Stomach (tissue), 19 donors: ENCODE measurements at places on chromosomes 13 and 19.

DNA sequence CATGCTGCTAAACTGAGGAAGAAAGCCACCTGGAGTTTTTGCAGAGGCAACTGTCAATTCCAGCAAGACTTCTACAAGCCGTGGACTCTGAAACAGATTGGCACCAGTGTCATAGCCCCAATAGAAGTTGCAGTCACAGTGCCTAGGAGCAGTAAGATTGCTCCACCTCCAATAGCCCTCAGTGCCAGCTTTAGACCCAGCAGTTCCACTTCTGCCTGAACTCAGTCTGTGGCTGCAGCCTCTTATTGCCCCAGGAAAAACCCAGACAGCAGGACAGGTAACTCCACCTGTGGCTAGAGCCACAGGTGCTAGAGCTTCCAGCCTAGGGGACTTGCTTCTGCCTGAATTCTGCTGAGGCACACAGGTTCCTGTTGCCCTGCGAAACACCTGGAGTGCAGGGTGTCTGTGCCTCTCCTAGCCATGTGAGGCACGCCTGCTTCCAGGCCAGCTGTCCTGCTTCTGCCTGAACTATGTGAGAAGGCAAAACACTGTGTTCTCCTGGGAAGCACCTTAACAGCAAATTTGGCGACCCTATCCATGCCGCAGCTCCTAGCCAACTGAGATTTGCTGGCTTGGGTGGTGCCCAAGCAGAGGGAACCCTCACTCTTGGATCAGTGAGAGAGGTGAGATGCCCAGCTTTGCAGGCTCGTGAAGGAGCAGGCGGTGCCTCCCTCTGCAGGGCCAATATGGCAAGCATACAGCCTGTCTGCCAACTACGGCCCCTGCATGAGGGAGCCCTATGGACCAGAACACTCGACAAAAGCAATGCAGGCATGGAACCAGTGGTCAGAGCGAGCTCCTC lies 607.6 kb downstream of the PCDH17 start:
- DNase-seq: no peak

DNA sequence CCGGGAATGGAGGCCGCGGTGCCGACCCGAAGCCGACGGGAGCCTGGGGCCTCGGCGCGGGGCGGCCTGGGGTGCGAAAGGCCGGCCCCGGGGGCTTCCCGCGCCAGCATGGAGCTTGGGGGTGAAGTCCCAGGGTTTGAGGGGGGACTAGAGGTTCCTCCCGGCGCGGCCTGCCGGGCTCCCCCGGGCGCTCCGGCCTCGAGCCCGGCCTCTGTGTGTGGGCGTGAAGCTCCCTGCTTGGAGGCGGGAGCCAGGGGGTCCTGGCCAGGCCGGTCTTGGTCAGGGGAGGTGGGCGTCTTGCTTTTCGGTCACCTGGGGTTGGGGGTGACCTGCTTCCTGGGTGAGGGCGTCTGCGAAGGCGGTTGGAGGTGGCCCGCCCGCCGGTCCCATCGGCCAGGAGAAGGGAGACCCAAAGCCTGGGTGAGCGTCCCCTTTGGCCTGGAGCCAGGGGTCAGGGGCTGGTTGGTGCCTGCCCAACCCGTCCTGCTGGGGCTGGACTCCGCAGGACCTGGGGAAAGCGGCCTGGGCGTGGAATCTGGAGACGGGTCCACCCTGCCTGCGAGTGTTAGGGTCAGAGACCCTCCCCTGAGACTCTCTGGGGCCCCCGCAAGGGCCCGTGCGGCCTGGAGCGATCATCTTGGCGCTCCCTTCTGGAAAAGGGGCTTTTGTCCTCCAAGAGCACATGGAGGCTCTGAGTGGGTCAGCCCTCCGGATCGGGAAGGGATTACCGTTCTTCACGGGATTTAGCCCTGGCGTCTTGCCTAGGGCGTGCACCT lies 535 bp downstream of the BSG start:
- DNase-seq: peak; percentile 83

- peak; percentile 93 for DNase-seq
Measured at GRCh38 chr19:37172368-37173366, at the start of gene ZNF585A. ZNF585A (minus strand) TSS chr19:37172695; CDS start chr19:37169910, 2,785 bp downstream.

DNA sequence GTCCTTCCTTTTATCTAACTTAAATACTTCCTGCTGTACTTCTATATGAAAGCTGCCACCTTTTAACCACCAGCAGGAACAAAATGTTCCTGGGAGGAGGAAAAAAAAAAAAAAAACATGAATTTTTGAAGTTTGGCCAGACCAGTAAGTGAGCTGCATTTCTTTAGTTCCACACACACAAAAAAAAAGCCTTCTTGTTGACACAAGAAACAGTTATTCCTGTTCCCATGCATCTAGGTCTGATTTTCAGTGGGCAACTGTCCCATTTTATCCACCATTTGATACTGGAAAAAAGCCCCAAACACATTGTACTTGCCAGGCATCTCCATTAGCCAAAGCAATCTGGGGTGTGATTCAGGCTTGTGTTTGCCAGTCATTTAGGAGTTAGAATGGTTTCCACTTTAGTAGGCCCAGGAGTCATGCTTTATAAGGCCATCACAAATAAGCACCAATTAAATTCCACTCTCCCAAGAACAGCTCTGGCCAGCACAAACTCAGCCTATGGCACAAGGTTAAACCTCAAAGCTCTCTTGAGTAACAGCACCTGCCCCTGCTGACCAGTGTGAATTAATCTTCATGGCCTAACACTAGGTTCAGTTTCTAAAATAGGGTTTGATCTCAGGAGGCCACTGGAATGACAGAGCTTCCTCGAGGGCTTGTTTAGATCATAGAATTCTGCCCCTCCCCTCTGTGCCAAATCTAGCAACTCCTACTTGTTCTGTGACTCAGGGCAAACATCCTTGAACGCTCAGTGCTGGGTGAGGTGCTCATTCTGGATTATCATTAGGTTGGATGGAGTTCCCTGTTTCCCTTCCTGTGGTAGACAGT lies 67.1 kb downstream of the NUFIP1 start:
- peak; percentile 64 for DNase-seq

GRCh38 chr13:112783978-112784371 lies 94.1 kb downstream of the ATP11A start:
- DNase-seq: peak; percentile 16

GRCh38 chr13:68923995-68924394 lies 1183.6 kb upstream of the ATXN8OS start:
- DNase-seq: no peak

- no peak for DNase-seq
Measured at GRCh38 chr13:99505814-99506269, 4.6 kb downstream of the TM9SF2 start.

DNA sequence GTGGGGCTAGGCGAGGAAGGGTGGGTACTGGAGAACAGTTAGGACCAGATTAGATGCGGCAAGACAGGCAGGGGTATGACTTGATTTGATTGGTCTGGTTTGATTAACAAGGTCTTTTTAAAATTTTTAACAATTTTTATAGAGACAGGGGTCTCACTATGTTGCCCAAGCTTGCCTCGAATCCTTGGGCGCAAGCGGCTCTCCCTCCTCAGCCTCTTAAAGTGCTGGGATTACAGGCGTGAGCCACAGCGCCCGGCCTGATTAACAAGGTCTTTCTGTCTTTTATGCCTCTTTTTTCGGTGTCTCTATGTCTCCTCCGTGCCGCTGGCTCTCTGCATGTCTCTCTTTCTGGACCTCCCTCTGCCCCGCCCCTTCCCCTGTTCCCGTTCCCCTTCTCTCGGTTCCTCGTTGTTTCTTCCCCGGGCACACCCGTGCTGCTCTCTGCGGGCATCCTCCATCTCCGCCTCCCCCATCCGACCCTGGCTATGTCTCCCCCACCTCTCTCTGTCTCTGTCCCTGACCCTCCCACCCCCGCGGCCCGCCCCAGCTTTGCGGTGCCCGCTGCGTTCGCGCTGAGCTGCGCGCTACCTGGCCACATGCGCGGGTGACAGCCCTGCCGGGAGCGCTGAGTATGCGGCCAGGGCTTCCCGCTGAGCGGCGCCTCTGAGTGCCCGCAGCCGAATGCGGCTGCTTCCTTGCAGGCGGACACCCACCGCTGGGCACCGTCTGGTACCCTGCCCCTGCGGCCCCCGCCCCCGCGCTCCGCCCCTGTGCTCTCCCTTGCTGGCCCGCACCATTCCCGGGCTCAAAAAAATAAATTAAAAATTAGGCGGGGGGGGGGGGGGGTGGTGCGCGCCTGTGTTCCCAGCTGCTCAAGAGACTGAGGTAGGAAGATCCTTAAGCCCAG lies 8.1 kb upstream of the SDHAF1 start:
- DNase-seq: no peak

DNA sequence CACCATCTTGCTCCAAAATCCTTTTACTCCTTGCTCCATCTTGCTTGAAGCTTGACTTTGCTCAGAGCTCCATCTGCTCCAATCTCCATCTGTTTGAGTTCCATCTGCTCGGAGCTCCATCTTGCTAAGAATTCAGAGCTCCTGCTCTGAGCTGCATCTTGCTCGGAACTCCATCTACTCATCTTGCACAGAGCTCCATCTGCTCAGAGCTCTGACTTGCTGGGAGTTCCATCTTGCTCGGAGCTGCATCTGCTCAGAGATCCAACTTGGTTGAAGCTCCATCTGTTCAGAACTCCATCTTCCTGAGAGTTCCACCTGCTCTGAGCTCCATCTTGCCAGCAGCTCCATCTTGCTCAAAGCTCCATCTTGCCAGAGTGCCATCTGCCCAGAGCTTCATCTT lies 80.6 kb upstream of the ZNF98 start:
- no peak for DNase-seq

- no peak for DNase-seq
Measured at GRCh38 chr19:29845574-29846176, 33.9 kb downstream of the CCNE1 start.

DNA sequence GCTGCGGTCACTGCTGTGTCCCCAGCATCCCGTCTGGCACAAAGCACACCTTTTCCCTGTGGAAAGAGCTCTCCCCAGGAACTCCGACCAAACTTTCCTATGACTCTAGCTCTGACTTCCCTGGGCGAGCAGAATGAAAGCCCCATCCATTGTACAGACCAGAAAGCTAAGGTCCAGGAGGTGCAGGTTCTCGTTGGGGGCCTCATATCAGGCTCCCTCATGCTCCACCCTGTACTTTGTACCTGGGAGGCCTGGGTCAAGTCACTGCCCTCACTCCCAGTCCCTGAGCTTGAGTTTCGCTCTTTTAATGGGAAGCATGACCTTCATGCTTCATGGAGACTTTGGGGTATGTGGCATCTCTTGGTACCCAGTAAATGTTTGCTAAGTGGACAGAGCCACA lies 18.4 kb downstream of the CYTH2 start:
- peak; percentile 50 for DNase-seq

DNA sequence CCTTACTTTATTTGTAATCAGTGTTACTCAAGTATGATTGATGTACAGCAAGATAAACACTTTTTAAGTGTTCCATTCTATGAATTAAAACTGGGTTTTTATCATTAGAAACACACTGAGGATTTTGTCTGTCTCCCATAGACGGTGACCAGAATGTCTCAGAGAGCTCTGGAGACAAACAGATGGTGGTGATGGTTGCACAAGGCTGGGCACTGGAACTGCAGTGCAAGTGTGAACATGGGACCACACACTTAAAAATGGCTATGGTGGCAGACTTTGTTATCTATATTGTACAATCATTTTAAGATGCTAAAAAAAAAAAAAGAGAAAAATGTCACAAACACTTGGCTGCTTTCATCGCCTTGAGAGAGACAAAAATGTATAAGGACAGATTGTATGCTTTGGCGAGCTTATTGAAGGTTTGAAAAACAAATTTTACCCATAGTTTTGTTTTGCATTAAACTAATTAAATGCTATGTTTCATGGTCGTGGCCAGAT lies 273.0 kb downstream of the SHISA2 start:
- DNase-seq: no peak

DNA sequence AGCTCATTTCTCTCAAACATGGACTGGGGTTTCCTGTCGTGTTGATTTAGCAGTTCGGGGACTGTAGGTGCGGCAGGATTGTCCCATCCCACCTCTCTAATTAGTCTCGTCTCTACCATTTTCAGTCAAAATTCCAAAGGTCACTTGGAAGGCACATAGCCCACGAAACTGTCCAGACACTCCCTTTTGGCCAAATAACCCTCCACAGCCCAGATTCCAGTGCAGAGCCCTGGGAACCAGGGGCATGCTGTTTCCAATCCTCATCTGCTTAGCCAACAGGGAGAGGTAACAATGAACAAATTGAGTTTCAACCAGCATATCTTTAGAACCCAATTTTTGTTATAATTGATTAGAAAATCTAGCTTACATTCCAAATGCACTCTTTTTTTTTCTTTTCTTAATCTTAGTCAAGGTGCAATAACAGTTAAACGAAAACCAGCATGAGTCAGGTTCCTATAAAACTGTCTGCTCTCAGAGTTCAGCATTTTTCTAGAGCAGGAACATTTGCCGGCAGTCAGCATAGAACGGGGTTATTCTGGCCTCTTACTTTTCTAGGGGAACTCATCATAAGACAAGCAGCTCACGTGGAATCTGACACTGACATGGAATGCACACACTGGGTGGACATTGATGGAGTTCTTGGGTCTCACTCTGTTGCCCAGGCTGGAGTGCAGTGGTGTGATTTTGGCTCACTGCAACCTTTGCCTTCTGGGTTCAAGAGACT lies 14.4 kb upstream of the CEBPA start:
- no peak for DNase-seq

GRCh38 chr13:74256969-74257368 lies 122.8 kb upstream of the KLF12 start:
- DNase-seq: no peak
